ENCODE measurements at places on chromosomes 12 and 14. TPM values are rescaled to one million over a fixed set of nuclear protein-coding genes. Genes with fewer than 3 reads are reported as not detected.

GRCh38 chr12:94071258-94071657 is 77.1 kb upstream of the PLXNC1 start:
- DNase-seq: no peak

DNA sequence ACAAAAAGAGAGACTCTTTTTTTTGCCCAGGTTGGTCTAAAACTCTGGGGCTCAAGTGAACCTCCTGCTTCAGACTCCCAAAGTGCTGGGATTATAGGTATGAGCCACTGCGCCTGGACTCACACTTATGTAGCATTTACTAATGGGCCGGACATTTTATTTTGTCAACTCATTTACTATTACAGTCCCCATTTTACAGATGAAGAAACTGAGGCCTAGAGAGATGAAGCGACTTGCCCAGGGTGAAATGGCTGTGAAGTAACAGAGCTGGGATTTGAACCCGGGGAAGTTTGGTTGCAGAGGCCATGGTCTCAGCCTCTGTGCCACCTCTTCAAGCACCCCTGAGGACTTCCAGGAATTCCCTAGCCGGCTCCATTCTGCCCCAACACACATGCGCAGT is 9.4 kb downstream of the HPD start:
- DNase-seq: no peak

DNA sequence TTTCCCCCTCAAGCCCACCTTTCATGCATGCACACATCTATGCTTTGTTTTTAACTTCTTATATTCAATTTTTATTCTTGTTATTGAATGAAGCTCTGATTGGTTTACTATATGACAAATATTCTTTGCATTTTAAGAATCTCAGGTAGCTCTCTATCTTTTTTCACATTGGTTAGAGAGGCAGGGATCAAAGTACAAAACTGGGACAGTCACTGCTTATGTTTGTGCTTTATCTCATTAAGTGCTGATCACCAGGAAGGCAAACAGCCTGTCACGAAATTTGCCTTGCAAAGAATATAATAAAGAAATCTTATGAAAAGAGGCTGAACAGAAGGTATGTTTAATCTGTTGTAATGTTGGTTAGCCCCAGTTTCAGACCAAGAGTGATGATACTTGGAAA is 29.7 kb upstream of the INSM2 start:
- DNase-seq: peak; percentile 22

GRCh38 chr14:55641954-55642353 is 61.9 kb downstream of the KTN1 start:
- no peak for DNase-seq

DNA sequence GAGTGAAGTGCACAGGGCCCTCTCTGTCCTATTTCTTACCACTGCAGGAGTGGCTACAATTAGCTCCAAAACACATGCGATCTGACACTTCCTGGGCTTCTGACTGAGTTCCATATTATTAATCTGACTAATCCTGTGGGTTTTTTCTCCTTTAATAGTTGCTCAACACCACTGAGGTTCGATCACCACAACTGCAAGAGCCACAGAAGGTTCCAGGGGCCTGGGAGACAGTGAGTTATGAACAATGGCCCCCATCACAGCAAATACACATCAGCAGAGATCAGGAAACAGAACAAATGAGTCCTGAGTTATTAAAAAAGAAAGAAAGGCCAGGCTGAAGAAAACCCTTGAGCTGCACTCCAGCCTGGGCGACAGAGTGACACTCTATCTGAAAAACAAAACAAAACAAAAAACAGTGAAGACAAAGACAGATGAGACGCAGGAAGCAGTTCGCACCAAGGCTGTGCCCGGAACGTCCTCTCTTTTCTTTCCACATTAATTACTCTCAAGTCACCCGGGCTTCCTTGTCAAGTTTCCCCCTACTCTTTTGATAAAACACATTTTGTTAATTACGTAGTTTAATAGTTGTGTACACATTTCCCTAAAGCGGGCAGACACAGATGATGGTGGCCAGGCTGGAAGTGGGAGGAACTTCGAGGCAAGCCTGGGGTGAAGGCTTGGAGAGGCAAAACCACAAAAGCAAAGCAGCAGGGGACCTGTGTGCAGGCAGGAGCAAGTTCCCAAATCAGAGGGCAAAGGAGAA is 42.7 kb downstream of the CDC42BPB start:
- no peak for DNase-seq

DNA sequence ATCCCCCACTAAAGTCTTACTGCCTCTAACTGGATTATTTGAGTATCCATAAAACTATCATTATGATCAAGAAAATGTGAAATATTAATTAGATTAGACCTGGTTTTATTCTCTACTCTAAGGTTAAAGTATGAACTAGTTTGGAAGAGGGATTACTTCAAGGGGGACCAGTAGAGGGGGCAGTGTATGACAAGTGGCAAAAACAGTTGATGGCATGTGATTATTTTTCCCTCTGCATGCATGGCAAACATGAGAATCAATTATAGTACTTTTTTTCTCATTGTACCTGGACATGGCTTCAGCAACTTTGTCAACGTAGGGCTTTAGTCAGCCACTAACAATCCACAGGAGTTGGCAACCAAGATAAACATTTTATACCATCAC is 145.0 kb upstream of the SLC38A2 start:
- no peak for DNase-seq

YY1 gene
- 91.0 TPM for total RNA-seq

- DNase-seq: peak; percentile 67
These were observed 27.7 kb upstream of the TBX3 start for GRCh38 chr12:114711689-114712152.

DNA sequence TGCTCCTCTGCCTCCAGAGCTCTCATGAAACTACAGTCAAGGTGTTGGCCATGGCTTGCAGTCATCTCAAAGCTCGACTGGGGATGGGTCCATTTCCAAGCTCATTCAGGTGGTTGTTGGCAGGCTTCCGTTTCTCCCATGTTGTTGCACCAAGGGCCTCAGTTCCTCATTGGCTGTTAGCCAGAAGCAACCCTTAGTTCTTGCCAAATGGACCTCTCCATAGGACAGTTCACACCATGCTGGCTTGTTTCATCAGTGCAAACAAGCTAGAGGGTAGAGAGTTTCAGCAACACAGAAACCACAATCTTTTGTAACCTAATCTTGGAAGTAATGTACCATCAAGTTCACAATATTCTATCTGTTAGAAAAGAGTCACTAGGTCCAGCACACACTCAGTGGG is 22.7 kb upstream of the PPM1A start:
- no peak for DNase-seq

STAC3 gene
- total RNA-seq: 0.70 TPM

DNA sequence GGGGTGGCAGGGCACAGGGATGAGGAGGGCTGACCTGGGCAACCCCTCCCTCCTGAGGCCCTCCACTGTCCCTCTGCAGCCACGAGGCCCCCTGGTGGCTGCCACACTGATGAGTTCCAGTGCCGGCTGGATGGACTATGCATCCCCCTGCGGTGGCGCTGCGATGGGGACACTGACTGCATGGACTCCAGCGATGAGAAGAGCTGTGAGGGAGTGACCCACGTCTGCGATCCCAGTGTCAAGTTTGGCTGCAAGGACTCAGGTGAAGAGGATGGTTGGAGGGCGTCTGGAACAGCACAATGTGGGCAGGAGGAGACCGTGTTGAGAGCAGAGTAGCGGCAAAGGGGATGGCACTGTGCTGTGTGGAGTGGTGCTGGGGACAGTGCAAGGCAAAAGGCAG is 25.7 kb upstream of the LRP1-AS start:
- peak; percentile 54 for DNase-seq

- DNase-seq: no peak
These were observed 29.5 kb downstream of the MYO1H start for GRCh38 chr12:109377139-109377685.

DNA sequence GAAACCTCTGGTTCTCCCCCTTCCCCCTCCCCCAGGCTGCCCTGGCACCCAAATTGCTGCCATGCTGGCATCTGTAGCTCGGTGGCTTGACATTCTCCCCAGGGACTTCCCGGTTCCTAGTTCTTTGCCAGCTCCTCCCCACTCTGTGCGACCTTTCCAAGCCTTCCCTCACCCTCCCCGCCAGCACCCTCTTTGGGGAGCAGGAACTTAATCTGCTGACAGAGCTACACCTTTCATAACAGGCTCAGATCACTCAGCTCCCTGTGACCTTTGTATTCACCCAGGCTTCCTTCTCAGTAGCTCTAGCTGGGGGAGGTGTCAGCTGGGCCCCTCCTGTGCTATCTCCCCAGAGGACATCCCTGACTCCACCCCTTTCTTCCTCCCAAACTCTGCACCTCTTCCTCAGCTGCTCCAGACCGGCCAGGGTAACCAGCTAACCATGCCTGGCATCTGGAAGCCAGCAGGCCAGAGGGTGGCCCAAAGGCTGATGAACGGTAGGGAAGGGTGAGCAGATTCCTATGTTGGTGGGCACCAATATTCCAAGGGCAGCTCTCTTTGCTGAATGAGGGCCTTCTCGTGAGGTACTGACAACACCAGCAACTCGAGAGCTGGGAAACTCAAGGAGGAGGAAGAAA is 1.8 kb upstream of the COX14 start:
- DNase-seq: peak; percentile 65

DDX11 gene
- total RNA-seq: 200 TPM

DNA sequence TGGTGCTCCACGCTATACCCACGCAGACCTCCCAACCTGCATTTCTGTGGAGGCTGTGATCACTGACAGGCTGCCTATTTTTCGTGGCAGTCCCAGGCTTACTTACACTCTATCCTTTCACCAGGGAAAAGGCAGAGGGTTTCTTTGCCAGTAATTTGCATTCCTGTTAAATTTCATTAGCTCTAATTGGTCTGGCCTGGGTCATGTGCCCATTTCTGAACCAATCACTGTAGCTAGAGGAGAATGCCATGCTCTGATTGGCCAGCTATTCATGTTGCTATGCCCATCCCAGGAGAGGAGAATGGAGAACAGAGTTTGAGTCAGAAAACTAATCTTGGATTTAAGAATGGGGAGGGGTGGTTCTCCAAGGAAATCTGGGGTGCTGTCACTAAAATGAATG is 43.2 kb upstream of the TUNAR start:
- DNase-seq: no peak

Data from Caco-2 (cell line).